Nasal cavity respiratory epithelium epithelial cell of viscerocranial mucosa (primary cell): ENCODE measurements at places on chromosomes 2 and 18. TPM values are rescaled to one million over a fixed set of nuclear protein-coding genes. Genes with fewer than 3 reads are reported as not detected.

PTPRM gene
- total RNA-seq: 27.7 and 87.1 TPM in 2 replicates

NETO1 gene
- not detected in 2 replicates for total RNA-seq

SEPTIN10 gene
- total RNA-seq: 76.2 and 94.4 TPM in 2 replicates

REG3A gene
- not detected in 2 replicates for total RNA-seq

SPR gene
- 10.6 and 24.2 TPM in 2 replicates for total RNA-seq

SCN9A gene
- 6.2 and 12.3 TPM in 2 replicates for total RNA-seq

AQP12B gene
- total RNA-seq: not detected in 2 replicates

TUBA4B gene
- total RNA-seq: not detected in 2 replicates

AP1S3 gene
- total RNA-seq: 70.7 and 87.1 TPM in 2 replicates

ADD2 gene
- under 0.01 TPM in 1 of 2 replicates, not detected in the other for total RNA-seq

PLB1 gene
- 0.34 and 1.6 TPM in 2 replicates for total RNA-seq

SCTR gene
- not detected in 2 replicates for total RNA-seq

CNGA3 gene
- total RNA-seq: not detected in 2 replicates

GNAL gene
- 9.6 and 17.1 TPM in 2 replicates for total RNA-seq

CCDC74B gene
- 0.34 and 1.00 TPM in 2 replicates for total RNA-seq

EVA1A gene
- 5.1 and 8.7 TPM in 2 replicates for total RNA-seq

RTP5 gene
- total RNA-seq: not detected in 2 replicates

C2orf72 gene
- 0.14 TPM in 1 of 2 replicates, not detected in the other for total RNA-seq

LIMS2 gene
- 0.21 TPM in 1 of 2 replicates, not detected in the other for total RNA-seq

AGXT gene
- total RNA-seq: not detected in 2 replicates

RRM2 gene
- 0.57 and 1.0 TPM in 2 replicates for total RNA-seq

IFT172 gene
- total RNA-seq: 5.1 and 11.4 TPM in 2 replicates

LINC00305 gene
- total RNA-seq: not detected in 2 replicates

KYNU gene
- 11.6 and 61.0 TPM in 2 replicates for total RNA-seq

FARP2 gene
- 29.7 and 42.7 TPM in 2 replicates for total RNA-seq

SP5 gene
- not detected in 2 replicates for total RNA-seq

SERPINB12 gene
- 0.28 and 0.34 TPM in 2 replicates for total RNA-seq

ITGB6 gene
- 25.6 and 414 TPM in 2 replicates for total RNA-seq

SERPINB13 gene
- 16.7 and 114 TPM in 2 replicates for total RNA-seq

FZD7 gene
- total RNA-seq: 2.1 and 4.1 TPM in 2 replicates

GPR155 gene
- 1.7 and 3.7 TPM in 2 replicates for total RNA-seq

DTYMK gene
- total RNA-seq: 10.7 and 14.4 TPM in 2 replicates

UPP2 gene
- total RNA-seq: not detected in 2 replicates

ABCG8 gene
- not detected in 2 replicates for total RNA-seq

LHCGR gene
- total RNA-seq: not detected in 2 replicates

ASB18 gene
- not detected in 2 replicates for total RNA-seq

DHRS9 gene
- 8.8 and 15.0 TPM in 2 replicates for total RNA-seq

AQP4 gene
- total RNA-seq: 0.14 TPM in 1 of 2 replicates, not detected in the other

STARD6 gene
- total RNA-seq: 0.34 TPM in 1 of 2 replicates, not detected in the other

GCC2 gene
- total RNA-seq: 13.0 and 26.0 TPM in 2 replicates

IL1RL1 gene
- total RNA-seq: 3.0 and 53.3 TPM in 2 replicates
